Astrocyte (in vitro differentiated cells and primary cell): ENCODE measurements at places on chromosomes 1 and 21.

- DNase-seq: no peak
Observed at GRCh38 chr21:36615274-36615964, 83.5 kb upstream of the SIM2 start.

DNA sequence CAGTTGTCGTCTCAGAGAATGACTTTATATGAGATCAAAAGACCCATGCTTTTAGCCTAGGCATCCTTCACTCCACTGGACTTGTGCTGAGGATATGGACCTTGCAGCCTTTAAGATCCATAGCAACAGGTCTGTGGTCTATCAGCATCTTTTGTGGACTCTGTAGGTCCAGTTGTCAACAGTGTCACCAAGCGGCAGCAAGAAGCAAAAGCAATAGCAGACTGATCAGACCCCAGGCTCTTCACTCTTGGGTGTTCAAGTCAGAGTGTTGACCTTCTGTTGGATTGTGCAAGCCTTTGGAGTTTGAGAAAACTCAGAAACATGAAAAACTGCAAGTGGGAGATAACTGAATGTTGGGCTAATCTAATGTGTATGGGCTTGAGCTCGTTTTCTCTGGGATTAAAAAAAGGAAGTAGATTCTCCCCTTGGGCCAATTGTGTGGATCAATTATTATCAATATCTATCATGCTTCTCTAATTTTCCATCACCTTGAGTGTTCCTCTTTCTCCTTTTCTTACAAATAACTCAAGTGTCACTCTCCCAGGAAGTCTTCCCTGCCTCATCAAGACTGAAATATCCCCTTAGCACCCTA lies 144.2 kb downstream of the LYPLAL1 start:
- DNase-seq: no peak

- no peak for DNase-seq
Observed at GRCh38 chr1:111290104-111290503, 547 bp upstream of the CHIA start.

- DNase-seq: no peak
Observed at GRCh38 chr1:202170726-202171125, 10.3 kb upstream of the PTPN7 start.

DNA sequence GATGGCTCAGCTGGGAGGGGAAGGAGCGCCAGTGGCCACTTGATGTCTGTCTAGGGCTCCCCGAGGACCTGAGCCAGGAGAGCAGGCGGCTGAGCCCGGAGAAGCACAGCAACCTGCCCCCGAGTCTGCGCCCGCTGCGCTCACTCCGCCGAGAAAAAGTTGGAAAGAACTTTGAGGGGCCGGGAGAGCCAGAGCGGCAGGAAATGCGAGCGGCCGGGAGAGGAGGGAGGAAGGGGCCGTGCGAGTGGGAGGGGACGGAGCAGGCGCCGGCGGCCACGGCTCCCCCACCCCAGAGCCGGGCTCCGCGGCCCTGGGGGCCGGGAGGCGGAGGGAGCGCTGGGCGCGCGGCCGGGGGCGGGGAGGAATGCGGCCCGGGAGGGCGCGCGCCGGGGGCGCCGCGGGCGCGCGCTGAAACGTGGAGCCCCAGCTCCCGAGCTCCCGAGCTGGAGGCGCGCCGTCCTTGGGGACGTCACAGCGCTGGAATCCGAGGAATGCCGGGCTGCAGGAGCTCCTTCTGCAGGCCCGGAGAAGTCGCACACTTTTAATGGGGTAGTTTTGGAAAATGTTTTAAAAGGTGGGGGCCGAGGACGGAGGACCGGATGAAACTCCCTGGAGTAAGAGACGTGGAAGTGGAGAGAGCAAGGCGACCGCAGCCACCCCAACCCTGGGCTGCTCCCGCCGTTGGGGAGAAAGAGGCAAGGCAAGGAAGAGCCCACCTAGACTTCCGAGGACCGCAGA lies at the start of gene PTPN14:
Gene PTPN14 (minus strand): TSS at position 167 of the 738 bp plus-strand sequence. CDS start 86,799 bp downstream, outside the sequence.
- peak; percentile 91 for DNase-seq

DNA sequence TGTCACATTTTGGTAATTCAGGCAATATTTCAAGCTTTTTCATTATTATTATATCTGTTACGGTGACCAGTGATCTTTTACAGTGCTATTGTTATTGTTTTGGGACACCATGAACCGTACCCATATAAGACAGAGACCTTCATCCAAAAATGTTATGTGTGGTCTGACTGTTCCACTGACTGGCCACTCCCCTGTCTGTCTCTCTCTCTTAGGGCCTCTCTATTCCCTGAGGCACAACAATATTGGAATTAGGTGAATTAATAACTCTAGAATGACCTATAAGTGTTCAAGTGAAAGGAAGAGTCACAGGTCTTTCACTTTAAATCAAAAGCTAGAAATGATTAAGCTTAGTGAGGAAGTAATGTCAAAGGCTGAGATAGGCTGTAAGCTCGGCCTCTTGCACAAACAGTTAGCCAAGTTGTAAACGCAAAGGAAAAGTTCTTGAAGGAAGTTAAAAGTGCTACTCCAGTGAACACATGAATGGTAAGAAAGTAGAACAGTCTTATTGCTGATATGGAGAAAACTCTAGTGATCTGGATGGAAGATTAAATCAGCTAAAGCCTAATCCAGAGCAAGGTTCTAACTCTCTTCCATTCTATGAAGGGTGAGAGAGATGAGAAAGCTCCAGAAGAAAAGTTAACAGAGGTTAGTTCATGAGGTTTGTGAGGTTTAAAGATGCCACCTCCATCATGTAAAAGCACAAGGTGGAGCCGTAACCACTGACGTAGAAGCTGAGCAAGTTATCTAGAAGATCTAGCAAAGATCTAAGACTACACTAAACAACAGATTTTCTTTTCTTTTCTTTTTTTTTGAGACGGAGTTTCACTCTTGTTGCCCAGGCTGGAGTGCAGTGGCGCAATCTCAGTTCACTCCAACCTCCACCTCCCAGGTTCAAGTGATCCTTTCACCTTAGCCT lies 19.7 kb upstream of the DIPK1A start:
- DNase-seq: no peak

- no peak for DNase-seq
Observed at GRCh38 chr1:6502000-6502891, 10.8 kb upstream of the PLEKHG5 start.

DNA sequence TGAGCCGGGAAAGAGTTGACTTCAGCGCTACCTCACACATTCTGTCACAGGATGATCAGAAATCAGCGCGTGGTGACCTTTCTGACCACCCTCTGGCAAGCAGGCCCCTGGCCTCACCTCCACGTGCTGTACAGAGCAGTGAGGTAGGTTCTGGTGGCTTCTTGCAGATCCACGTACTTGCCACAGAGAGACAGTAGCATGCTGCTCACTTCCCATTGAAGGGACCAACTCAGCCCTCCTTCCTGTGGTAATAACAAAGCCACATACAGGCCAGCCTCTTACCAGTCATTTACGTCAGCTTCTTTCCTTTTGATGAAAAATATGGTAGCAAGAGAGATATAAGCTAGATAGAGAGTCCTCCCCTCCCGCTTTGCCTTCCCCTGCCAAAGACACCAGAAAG lies 200.7 kb downstream of the CHRM3 start:
- DNase-seq: no peak

- no peak for DNase-seq
Observed at GRCh38 chr1:157993918-157994605, 617 bp downstream of the KIRREL1 start.

DNA sequence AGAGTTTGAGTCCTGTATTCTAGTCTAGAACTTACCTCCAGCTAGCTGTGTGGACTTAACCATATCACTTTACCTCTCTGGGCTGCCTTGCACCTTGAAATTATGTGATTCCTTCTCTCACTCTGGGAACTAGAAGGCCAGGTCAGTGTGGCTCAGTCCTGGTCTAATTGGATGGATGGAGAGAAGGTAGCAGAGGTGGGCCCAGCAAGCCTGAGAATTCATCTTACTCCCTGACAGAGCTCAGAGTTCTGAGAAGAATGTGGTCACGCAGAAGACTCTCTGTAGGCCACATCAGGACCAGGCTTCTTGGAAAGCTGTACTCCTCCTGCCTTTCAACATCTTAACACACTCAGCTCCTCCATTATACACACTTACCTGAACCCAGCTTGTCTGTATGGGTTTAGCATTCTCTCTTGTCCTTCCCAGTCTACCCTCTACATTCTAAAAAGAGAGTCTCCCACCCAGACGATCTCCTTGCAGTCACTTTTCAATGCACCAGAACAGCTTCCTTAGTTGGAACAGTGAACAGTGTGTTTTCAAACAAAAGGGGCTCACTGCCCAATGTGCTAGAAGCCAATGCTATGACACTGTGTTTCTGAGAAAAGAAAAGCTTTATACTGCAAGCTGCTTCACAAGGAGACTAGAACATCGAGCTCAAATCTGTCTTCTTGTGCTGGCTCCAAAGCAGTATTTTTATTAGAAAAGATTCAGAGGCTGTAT lies 60.5 kb downstream of the CAPN9 start:
- DNase-seq: no peak

GRCh38 chr1:228782662-228783417 lies 47.6 kb downstream of the RHOU start:
- no peak for DNase-seq

DNA sequence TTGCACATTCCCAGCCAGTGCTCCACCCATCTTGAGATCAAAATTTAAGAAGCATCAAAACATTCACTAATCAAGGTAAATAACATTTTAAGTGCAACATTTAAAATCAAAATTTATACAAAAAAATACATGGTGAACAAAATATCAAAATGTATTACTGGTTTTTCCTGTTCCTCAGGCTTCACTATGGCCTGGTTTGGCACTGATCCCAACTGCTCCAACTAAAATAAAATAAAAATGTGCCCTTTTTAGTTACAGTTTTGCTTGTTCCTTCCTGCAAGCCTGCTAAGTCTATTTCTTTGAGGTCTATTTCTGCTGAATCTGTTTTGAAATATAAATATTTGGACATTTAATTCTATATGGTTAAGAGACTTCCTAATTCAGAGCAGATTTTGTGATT lies 54.9 kb downstream of the ADAMTS1 start:
- no peak for DNase-seq

- DNase-seq: no peak
Observed at GRCh38 chr1:40939320-40940059, 40.0 kb upstream of the CTPS1 start.

DNA sequence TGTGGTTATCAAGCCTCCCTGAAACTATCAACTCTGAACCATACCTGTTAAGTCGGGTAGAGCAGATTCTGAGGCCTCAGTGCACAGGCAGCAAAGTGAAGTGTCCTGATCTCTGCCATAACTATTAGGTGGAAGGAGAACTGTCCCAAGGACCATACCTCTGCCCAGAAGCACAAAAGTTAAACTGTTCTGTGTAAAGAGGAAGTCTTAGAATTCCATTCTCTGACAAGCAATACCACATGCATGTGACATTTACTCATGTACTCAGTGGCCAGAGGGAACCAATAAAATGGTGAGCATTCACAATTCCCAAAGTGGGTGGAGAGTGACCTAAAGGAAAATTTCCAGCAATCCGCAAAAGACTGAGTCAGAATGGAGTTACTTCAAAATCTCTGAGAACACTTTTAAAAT lies 61.0 kb downstream of the TOR3A start:
- DNase-seq: peak; percentile 99

GRCh38 chr1:245997471-245998258 lies 509.4 kb downstream of the SMYD3 start:
- DNase-seq: peak; percentile 72

- no peak for DNase-seq
Observed at GRCh38 chr1:65512383-65512782, 91.9 kb downstream of the LEPR start.

GRCh38 chr1:4063516-4063915 lies 163.4 kb upstream of the C1orf174 start:
- DNase-seq: no peak

- DNase-seq: no peak
Observed at GRCh38 chr1:208724079-208724478, 479.9 kb upstream of the PLXNA2 start.

DNA sequence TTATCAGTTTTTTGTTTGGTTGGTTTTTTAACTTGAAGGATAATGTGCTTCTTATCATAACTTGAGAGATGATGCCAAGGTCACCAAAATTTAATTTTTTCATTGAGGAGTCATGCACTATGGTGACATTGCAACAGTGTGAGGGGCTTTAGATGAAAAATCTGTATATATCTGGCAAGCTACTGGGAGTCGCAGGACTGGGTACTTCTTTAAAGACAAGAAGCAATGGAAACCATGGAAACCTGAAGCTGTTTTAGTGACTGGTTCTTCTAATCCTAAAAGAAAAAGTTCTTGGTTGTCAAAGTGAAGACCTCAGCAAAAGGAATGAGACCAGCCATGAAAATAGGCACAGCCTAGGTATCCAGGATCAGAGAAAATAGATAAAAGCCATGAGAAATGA lies 31.1 kb downstream of the ZC3H11B start:
- no peak for DNase-seq

DNA sequence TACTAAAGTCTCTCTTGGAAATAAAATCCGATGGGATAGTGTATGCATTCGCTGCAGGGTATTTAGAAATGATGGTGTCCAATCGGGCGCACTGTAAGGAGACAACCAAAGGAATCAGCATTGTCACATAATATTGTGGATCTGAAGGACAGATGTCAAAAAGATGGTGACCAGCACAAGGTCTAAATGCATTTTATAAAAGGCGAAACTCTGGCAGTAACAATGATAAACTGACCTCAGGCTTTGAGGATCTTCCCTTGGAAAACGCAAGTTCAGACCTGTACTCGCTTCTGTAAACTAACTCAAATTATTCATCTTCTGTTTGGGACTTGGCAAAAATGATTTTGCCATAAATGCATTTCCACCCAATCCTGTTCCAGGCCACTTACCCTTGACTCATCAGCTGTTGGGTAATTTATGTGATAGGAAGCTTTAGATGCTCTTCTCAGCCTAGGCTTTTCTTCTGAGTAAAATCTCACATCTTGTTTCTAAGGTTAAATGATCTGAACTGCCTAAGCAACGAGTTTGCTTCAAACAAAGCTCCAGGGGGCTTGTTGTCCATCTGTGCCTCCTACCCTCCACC lies 33.8 kb downstream of the STPG1 start:
- DNase-seq: no peak

GRCh38 chr1:220926146-220926545 lies 46.9 kb downstream of the HLX start:
- peak; percentile 2 for DNase-seq

DNA sequence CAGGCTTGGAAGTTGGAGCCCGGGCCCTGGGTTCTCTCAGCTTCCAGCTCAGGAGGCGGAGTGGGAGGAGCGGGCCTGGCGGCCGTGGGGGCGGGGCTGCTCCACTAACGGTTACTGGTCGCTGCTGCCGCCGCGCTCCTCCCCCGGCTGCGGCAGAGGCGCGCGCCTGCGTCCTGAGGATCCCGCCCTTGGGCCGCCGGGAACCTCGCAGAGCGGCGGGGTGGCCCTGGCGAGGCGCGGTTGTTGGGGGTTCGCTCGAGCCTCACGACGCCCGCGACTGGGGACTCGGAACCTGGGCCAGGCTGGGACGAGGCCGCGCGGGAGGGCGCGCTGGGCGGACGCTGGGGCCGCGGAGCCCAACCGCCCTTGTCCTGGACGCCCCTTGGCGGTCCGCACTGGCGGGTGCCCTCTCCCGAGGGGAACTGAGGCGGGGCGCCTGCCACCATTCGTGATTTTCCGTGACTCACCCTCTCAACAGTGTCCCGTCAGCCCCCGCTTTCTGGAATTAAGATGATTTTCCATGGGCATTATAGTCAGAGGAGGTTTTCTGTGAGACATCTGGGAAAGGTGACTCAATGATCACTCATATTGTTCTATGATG lies 34.1 kb downstream of the OR2G3 start:
- peak; percentile 3 for DNase-seq

- peak; percentile 18 for DNase-seq
Observed at GRCh38 chr21:14361958-14362357, 21.0 kb downstream of the HSPA13 start.

GRCh38 chr1:183205196-183205781 lies 19.2 kb downstream of the LAMC2 start:
- DNase-seq: peak; percentile 36

- no peak for DNase-seq
Observed at GRCh38 chr1:19909392-19909791, 14.0 kb downstream of the PLA2G2E start.
